ENCODE measurements at places on chromosomes 2 and 18.

DNA sequence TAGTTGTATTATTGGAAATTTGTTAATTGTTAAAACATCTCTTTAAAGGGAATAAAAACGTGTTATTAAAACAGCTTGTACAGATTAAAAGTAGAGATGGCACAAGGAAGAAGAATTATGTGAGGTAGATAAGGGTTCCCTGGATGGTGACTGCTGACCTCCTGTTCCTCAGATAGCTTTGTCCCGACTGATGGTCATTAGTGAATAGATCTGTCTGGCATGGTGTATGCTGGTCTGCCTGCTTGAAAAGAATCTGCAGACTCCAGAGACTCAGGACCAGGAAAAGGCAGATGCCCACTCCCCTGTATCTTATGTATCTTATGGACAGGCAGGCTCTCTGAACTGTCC is 5.6 kb upstream of the FARP2 start:
- DNase-seq, result no peak

DNA sequence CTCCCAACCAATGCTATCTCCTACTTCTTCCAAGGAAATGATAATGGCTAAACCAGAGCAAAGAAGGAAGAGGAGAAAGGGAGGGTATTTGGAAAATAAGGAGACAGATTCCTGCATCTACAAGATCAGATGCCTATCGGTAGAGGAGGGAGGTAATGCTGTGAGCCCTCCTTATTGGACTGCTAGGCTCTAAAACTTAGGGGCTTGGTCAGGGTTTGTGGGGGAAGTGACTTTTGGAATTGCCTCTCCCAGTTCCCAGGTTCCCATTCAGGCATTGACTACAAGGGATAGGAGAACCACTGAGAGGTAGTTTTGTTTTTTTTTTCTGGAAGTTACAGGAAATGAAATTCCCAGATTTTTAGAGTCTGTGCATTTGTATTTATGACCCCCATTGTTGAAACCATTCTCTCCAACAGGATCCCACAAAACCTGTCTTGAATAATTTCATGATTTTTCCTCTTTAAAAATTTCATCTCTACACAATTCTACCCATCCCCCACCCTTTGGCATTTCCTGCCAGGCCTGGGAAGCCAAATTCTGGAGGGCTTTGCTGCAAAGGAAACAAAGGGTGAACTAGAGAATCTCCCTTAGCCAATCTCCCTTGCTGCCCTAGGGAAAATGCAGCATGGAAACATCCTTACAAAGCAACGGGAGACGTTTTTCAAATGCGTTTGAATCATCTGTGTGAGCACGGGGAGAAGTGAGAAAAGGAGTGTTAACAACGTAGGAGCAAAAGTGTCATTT is 282.1 kb upstream of the EPAS1 start:
- peak; percentile 42 for DNase-seq

DNA sequence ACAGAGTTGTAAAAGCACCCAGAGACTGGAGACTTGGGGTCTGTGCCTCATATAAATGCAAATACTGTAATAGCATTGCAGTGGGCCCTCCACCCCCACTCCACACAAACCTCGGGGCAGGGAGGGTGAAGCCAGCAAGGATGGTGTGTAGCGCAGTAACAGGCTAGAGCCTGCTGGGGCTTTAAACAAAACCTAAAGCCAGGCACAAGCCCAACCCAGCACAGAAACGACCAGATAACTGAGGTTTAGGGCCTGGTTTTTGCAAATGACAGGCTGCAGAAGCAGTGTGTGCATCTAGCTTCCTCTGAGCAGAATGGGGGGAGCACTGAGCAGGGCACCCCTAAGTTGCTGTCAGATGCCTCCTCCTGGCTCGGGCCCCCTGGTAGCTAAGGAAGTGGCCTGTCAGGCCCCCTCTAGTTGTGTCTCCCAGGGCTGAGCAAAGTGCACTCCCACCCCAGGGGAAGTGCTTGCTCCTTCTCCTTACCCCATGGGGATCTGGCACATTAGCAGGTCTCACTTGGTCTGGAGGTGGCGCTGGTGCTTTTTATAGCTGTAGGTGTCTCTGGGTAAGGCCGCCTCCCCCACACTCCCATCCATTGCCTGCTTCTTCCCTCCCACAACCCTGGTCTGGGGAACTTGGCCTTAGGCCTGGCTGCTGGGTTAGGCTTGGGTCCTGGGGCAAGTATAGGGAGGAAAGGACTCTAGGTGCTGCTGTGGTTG is 135.1 kb downstream of the CELF4 start:
- DNase-seq, result no peak

DNA sequence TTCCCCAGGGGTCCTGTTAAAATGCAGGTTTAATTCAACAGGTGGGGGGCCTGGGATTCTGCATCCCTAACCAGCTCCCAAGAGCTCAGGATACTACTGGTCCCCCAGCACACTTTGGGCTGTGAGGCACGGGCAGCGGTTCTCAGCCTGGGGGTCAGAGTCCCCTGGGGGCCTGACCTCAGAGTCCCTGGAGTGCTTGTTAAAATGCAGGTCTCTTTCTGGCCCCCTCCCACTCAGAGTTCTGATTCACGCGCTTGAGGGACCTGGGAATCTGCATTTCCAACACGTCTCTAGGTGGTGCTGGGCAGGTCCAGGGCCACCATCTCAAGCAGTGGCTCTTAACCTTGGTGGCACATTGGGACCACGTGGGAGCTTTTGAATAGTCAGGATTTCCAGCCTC is 2.8 kb upstream of the OTOS start:
- no peak for DNase-seq

DNA sequence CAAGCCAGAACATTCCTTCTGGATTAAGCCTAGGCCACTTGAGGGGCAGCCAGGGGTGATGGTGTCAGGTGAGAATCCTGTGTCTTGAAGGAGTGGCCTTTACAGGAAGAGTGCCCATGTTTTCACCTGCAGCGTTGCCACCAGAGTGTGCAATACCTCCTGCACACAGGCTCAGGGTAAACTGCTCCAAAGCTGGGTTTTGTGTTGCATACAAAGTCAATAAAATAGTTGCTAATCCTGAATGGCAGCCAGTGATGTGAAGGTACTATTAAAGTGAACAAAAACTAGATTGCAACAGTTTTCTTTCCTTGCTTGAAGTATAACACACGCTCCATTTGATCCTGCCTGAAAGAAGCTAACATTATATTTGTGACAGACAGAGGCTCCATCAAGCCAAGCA is 64.4 kb upstream of the NRP2 start:
- DNase-seq, result no peak
